ENCODE measurements at places on chromosomes 6 and 20.
A peak's percentile ranks its signal among the peaks of the same experiment; 100 is the strongest.

DNA sequence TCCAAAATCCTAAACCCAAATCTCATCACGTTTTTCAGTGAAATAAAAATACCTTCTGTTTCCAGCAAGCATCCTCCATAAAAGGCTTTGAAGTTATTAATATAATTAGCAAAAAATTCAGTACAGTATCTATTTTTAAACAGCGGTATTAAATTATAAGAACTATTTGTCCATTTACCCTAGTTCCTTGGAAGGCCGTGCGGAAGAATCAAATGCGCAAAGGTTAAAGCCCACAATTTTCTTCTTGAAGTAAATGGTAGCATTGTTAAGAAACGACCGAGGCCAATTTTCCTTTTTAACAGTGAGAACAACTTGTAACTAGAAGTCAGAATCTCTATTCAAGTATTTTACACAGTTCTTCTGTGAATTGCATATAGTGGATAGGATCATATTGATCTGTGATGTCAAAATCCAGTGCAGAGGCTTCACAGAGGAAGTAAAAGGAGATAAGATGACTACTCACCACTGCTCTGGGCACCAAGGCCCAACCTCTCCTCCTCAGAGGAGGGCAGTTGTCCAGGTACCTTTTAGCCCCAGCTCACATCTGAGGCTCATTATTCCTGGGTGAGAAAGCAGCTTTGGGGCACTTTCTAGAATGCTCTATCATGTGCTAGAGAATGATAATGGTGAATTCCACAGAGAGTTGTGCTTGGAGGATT lies 36.3 kb downstream of the TNFAIP3 start:
- no peak for DNase-seq

DNA sequence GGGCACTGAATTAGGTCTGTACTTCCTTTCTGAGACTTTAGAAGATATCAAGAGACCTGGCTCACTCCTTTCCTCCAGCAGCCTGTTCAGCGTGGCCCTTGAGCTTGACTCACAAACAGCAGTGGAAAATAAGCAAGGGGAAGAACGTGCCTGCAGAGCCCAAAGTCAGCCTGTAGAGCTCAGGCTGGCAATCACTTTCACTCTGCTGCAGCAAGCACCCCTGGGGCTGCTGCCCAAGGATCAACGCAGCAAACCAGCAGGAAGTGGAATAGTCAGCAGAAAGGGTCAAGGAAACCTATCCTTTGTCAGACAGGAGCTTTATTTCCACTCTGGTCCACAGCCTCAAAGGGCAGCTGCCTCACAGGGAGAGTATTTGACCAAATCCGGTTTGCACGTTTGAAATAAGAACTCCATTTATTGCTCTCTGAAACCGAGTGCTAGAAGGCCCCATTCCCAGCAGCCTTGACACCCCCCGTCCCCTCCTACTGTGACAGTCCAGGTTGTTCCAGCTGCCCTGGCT lies 77.4 kb downstream of the PRDM1 start:
- DNase-seq: peak; percentile 82

GRCh38 chr20:60402189-60403058 lies 444.2 kb downstream of the CDH26 start:
- no peak for DNase-seq

- DNase-seq: no peak
These were observed 60.2 kb downstream of the NCOA3 start for GRCh38 chr20:47561603-47562583.

DNA sequence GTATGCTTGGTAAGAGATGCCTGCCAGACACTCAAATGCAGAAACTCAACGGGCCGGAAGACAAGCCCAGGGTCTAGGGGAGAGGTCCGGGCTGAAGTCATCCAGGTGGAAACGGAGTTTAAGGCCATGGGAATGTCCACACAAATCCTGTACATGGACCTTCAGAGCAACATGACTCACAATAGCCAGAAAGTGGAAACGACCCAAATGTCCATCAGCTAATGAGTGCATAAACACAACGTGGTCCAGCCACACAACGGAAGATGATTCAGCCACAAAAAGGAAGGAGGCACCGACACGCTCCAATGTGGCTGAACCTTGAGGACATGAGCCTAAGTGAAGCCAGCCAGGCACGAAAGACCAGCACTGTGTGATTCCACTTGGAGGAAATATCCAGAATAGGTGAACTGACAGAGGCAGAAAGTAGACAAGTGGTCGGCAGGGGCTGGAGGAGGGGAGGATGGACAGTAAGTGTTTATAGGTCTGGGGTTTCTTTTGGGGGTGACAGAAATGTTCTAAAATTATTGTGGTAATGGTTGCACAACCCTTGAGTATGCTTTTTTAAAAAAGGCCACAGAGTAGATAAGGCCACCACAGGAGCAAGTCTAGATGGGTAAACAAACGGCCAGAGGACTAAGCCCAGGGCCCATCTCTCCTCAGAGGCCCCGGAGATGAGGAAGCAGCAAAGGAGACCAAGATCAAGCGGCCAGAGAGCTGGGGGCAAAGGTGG lies 105.6 kb downstream of the PREX1 start:
- peak; percentile 94 for DNase-seq

DNA sequence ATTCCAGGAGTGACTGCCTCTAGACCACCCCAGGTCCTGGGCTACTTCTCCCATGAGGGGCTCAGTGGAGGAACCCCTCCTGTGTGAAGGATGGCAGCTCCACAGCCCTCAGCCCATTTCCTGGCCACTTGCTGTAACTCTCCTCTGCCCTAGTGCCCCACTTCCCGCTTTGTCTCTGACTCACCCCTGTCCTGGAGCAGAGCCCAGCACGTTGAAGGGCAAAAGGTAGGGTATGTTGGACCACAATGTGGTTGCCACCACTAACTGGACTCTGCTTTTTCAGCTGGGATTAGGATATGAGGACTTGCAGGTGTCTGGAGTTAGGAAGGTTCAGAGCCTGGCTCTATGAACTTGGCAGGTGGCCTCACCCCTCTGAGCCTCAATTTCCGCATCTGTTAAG lies 2.4 kb downstream of the MYBL2 start:
- peak; percentile 15 for DNase-seq

DNA sequence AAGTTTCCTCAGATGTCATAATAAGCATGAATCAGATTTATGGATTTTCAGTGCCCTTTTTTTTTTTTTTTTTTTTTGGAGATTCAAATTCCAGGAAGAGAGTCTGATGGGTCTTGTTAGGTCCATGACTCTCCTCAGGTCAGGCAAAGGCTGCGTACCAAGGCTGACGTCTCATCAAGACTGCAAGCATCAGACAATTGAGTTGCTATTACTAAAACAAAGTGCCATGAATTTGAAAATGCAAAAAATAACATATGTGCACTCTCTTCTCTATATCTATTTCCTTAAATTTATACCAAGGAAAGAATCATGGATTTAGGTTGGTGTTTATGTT lies 134.7 kb downstream of the FAM83B start:
- DNase-seq: no peak

DNA sequence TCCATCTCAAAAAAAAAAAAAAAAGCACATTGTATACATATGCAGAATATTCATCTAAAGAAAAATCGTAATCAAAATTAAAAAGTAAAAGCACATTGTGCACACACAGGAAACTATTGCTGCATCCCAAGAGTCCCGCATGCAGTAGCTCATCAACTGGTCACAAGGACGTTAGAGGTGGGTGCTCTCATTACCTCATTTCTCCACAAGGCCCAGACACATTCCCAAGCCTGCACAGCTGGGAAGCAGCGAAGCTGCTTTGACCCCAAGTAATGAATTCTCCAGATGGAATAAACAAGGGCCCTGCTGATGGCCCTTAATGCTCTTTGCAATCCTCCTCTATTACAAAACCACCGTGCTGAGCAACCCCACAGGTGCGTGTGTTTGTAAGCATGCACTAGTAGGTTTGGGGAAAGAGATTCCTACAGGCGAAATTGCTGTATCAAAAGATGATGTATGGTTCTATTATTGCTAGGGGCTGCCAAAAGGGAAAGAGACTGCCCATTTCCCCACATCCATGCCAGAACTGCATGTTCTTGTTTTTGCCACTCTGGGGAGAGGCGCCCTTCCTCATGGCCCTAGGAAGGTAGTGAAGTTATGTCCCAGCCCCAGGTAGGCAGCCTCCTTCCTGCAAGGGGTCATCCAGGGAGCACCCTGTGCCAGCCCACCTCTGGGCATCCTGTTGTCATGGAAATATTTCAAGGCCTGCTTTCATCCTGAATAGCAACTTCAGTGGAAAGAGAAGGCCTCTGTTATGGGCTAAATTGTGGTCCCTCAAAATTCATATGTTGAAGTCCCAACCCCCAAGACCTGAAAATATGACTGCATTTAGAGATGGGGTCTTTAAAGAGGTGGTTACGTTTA lies 34.6 kb upstream of the PTGIS start:
- DNase-seq: no peak

DNA sequence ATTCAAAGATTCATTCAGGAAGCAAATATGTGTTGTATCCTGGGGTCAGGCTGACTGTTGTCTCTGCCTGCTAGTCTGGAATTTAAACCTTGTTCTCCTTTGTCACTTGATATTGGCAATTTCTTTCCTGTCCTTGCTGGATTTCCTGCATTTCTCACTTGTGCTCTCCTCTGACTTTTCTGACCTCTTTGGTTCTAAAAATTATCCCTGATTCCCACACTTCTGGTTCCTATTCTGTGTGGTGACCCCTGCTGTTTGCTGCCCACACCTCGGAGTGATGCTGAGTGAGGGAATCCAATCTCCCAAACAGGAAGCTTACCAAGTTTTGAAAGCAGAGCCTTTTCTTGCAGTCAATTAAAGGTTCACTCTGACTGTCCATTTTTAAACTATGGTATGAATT lies 345.3 kb downstream of the CDKAL1 start:
- DNase-seq: peak; percentile 59

- no peak for DNase-seq
These were observed 497.2 kb upstream of the JARID2 start for GRCh38 chr6:14748679-14749078.
